ENCODE measurements at places on chromosomes 4 and X. TPM values are rescaled to one million over a fixed set of nuclear protein-coding genes. Genes with fewer than 3 reads are reported as not detected.

Gene COL4A6
- 40.5 TPM for total RNA-seq

Gene XAGE2
- total RNA-seq = not detected

Gene VMA21
- 111 TPM for total RNA-seq

Gene TKTL2
- not detected for total RNA-seq

Gene PAGE5
- total RNA-seq = not detected

Gene RHOXF2
- not detected for total RNA-seq

Gene TMEM150C
- 3.8 TPM for total RNA-seq

Gene GASK1B
- total RNA-seq = not detected

Gene EDA2R
- total RNA-seq = 8.8 TPM

GRCh38 chrX:112643721-112644120 is 36.0 kb downstream of the LHFPL1 start:
- DNase-seq = no peak

GRCh38 chr4:147823130-147823529 is 91.2 kb downstream of the ARHGAP10 start:
- DNase-seq = no peak

DNA sequence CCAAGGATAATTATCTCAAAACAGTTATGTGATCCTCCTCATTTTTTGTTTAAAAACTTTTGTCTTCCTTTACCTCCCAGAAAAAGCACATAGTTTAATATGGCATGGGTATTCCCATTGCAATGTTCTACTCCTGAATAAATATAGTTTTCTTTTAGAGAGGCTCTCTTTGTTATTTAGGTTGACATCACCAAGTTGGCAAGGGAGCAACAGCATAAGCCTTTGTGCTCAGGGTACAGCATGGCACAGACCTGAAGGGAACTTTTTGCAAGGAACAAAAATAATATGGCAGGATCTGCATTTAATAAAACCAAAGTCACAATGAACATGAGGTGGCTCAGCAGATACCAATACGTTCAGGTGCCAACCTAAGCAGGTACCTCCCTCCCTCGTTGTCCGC is 47.1 kb upstream of the NPY2R start:
- DNase-seq = no peak

GRCh38 chr4:70191647-70192046 is 3.9 kb upstream of the ODAM start:
- no peak for DNase-seq

GRCh38 chr4:144411700-144412099 is 234.3 kb upstream of the HHIP start:
- DNase-seq = no peak

GRCh38 chr4:70895405-70895804 is 6.8 kb upstream of the MOB1B start:
- no peak for DNase-seq

DNA sequence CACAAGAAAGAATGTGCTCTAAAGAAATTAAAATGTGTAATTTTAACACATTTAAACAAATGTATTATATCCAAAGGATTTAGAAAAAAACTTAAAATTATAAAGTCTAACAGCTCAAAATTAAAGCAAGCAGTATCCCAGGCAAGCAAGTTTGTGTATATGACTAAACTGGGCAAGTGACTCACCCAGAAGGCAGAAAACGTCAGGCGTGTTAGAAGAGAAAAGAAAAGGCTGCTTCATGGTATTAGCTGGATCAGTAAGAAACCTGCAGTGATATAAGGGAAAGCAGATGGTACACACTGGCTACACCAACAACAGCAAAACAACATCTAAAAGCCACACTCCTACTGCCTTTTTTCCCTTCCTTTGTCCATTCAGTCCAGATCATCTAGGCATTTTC is 250.6 kb upstream of the NDST3 start:
- DNase-seq = no peak

GRCh38 chr4:86818841-86819240 is 30.3 kb downstream of the SLC10A6 start:
- no peak for DNase-seq

GRCh38 chr4:139857021-139857420 is 191.4 kb downstream of the MGST2 start:
- DNase-seq = peak; percentile 91

- no peak for DNase-seq
Observed at GRCh38 chr4:129046055-129046959, 47.0 kb downstream of the SCLT1 start.

DNA sequence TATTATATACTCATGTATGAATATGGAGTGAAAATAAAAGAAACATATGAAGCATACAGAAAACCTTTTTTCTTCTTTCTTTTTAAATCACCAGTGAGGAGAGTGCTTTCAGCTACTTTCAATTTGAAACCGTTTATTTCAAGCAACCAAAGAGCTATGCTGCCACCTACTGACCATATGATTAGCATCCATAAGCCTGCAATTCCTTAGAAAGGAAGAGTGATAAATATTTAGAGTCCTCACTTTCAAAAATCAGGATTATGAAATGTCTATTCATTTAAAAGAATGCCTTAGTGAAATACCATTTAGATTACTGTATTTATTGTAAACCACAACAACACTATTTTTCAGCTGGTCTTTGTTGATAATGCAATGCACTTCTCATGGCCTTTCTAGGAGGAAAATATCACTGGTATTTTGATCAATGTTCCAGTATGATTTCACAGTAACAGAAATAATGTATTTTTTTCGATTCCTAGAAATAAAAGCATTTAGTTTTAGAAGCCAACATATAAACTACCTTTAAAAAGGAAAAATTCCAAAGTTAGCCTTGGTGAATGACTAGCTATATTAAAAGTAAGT is 667.6 kb downstream of the PCDH18 start:
- peak; percentile 79 for DNase-seq

DNA sequence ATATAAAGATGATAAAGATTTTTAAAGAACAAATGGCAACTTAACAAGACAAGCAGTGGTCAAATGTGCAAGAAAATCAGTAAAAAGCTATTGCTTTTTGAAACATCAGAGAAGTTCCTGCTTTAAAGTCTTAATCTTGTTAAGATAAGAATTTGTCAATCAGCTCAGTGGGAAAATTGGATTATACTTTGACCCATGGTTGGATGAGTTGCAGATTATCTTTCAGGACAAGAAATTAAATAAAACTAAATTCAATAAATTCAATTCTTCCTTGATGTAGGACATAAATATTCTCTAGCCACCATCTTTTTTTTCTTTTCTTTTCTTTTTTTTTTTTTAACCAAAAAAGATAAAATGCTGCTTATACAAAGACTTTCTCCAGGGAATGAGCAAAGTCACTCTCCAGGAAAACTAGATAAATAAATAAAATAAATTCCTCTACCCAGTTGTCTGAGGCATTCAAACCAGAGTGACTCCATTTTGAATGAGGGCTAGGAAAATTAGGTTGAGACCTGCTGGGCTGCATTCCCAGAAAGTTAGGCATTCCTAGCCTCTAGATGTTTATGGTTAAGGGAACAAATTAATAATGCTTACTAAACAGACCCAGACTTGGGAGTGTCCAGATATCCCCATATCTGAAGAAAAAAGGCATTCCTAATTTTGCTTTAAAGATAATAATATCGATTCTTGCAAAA is 211.2 kb downstream of the SNCA start:
- no peak for DNase-seq

DNA sequence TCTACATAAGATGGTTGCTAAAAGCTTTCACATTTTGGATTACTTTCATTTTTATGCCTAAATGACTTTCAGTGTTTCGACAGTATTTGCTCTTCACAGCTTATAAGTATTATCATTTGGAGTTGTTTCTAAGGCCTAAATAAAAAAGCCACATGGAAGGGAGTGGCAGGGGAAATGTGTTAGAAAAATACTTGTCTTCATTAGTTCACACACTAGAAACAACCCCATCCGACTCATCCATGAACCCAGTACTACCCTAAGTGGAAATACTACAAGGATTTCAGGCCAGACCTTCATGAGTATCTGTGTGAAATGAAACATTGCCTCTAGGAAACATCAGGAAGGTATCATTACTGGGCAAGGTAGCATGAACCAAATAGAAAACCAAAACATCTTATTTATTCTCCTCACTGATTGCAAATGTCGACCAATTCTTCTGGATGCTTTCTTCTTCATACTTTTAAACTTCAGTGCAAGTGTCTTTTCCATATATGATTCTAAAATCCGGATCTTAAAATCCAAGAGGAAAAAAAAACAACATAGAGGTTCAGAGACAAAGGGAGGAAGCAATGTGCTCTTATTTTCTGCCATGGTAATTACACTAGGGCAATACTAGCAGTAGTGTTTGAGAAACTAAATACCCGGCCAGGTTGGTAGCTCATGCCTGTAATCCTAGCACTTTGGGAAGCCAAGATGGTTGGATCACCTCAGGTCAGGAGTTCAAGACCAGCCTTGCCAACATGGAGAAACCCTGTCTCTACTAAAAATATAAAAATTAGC is 349.4 kb downstream of the ARHGAP24 start:
- DNase-seq = no peak

DNA sequence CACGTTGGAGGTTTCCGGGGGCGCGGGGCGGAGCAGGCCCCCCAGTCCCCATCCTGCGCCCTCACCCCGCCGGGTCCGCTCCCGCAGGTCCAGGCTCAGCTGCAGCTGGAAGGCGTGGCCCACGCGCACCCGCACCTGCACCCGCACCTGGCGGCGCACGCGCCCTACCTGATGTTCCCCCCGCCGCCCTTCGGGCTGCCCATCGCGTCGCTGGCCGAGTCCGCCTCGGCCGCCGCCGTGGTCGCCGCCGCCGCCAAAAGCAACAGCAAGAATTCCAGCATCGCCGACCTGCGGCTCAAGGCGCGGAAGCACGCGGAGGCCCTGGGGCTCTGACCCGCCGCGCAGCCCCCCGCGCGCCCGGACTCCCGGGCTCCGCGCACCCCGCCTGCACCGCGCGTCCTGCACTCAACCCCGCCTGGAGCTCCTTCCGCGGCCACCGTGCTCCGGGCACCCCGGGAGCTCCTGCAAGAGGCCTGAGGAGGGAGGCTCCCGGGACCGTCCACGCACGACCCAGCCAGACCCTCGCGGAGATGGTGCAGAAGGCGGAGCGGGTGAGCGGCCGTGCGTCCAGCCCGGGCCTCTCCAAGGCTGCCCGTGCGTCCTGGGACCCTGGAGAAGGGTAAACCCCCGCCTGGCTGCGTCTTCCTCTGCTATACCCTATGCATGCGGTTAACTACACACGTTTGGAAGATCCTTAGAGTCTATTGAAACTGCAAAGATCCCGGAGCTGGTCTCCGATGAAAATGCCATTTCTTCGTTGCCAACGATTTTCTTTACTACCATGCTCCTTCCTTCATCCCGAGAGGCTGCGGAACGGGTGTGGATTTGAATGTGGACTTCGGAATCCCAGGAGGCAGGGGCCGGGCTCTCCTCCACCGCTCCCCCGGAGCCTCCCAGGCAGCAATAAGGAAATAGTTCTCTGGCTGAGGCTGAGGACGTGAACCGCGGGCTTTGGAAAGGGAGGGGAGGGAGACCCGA is 14.0 kb downstream of the SHOX start:
- peak; percentile 73 for DNase-seq

DNA sequence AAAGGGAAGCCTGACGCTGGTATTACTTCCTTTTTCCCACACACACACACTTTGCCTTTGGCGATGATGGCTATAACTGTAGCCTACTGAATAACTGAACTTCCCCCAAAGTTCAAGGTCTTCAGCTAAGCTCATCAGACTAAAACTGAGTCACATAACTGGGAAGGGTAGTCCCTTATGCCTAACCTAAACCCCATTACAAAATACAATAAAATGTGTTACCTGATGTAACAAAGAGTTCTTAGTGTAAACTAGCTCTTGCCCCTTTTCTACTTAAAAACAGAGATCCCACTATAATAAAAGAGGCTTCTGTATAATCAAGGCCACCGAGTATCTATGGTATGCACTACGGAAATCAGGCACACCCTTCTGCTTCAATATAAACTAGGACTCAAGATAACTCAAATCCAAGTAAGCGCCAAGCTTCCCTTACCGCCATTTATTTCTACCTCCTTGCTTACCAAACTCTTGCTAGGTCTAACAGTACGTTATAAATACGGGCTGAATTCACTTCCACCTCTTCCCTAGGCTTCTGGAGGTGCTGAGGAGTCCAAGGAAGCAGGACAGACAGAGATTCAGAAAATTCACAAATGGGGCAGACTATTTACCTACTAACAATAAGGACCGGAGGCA is 2.4 kb downstream of the OTUD4 start:
- DNase-seq = no peak

DNA sequence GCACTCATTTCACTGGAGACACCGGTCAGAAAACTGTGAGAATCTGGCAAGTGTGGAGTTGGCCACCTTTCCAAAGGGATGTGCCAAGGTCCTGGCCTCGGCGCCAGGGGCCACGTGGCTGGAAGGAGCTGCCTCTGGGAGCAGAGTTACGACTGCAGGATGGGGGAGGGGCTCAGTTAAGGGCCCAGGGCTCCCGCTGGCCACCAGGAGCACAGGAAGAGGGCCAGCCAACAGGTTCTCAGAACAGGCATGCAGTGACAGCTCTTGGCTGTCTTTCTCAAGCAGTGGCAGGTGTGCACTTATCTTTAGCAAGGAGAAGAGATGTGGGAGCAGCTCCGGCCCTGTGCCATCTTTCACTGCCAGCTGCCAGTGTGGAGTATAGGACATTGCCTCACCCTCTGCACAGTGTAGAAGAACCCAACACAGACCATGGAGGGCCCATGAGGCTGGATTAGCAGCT is 115.9 kb upstream of the RBPJ start:
- no peak for DNase-seq

DNA sequence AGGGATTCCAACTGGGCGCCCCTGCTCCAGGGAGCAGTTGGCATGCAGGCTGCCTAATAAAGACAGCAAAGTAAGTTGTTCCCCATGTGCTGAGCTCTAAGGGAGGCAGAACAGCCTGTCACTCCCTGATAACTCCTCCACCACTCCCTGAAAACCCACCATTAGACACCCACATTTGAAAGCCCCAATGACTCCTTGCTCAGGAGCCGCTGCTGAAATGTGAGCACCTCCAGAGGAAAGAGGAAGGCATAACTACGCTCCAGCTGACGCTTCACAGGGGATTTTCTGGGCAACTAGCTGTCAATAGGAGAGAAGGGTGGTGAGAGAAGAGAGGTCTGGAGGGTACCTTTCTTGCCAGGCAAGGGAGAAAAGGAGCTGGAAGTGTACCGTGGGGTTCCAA is 62.5 kb downstream of the NPY1R start:
- DNase-seq = peak; percentile 18

Measured in neural progenitor cell (in vitro differentiated cells).